Smooth muscle cell of the pulmonary artery (primary cell): ENCODE measurements at places on chromosomes 2 and 18. TPM values are rescaled to one million over a fixed set of nuclear protein-coding genes. Genes with fewer than 3 reads are reported as not detected.

The ASXL3 gene
- total RNA-seq = under 0.01 and 0.78 TPM in 2 replicates

The SETBP1 gene
- 3.3 and 5.5 TPM in 2 replicates for total RNA-seq

The ALPP gene
- total RNA-seq = not detected in 2 replicates

The GCKR gene
- total RNA-seq = 7.4 and 8.5 TPM in 2 replicates

The ELOA2 gene
- not detected in 2 replicates for total RNA-seq

The SMYD5 gene
- total RNA-seq = 23.3 and 29.3 TPM in 2 replicates

The EGR4 gene
- total RNA-seq = not detected in 2 replicates

The SERPINB3 gene
- total RNA-seq = 0.07 TPM in 1 of 2 replicates, not detected in the other

The DYSF gene
- total RNA-seq = 2.3 TPM in 2 replicates

The RDH14 gene
- 18.5 and 30.3 TPM in 2 replicates for total RNA-seq

The FSHR gene
- total RNA-seq = not detected in 2 replicates

The NDC80 gene
- 2.4 and 6.8 TPM in 2 replicates for total RNA-seq

The MFSD2B gene
- total RNA-seq = 0.03 and 0.13 TPM in 2 replicates

The HOXD4 gene
- 0.46 and 4.6 TPM in 2 replicates for total RNA-seq

The CDCA7 gene
- 0.83 and 2.3 TPM in 2 replicates for total RNA-seq

The IL36B gene
- not detected in 2 replicates for total RNA-seq

The PARD3B gene
- total RNA-seq = 13.6 and 14.7 TPM in 2 replicates

The APOB gene
- total RNA-seq = under 0.01 TPM in 1 of 2 replicates, not detected in the other

The RAB17 gene
- 0.78 and 0.83 TPM in 2 replicates for total RNA-seq

The TMEM247 gene
- not detected in 2 replicates for total RNA-seq

The ALPG gene
- not detected in 2 replicates for total RNA-seq

The TGOLN2 gene
- total RNA-seq = 201 and 256 TPM in 2 replicates

The ITGB6 gene
- 0.07 and 0.40 TPM in 2 replicates for total RNA-seq

The KIF1A gene
- 0.07 and 0.33 TPM in 2 replicates for total RNA-seq

The CNTNAP5 gene
- not detected in 2 replicates for total RNA-seq

The PLCD4 gene
- total RNA-seq = 2.0 and 2.5 TPM in 2 replicates

The IWS1 gene
- 27.2 and 28.5 TPM in 2 replicates for total RNA-seq

The SOX11 gene
- 0.03 and 0.52 TPM in 2 replicates for total RNA-seq

The C2orf81 gene
- total RNA-seq = 1.2 and 3.5 TPM in 2 replicates

The MEP1B gene
- total RNA-seq = 0.07 TPM in 1 of 2 replicates, not detected in the other

The LINC00305 gene
- not detected in 2 replicates for total RNA-seq

The ANTXR1 gene
- 89.3 and 121 TPM in 2 replicates for total RNA-seq

The C18orf32 gene
- total RNA-seq = 19.4 and 20.3 TPM in 2 replicates

The SLC4A5 gene
- total RNA-seq = 0.13 and 0.30 TPM in 2 replicates

The KIF3C gene
- total RNA-seq = 14.7 and 19.2 TPM in 2 replicates

The UGT1A8 gene
- total RNA-seq = 0.17 TPM in 1 of 2 replicates, not detected in the other

The C2orf42 gene
- 22.4 and 23.3 TPM in 2 replicates for total RNA-seq

The PLEKHA3 gene
- 10.9 and 11.0 TPM in 2 replicates for total RNA-seq

The ERCC3 gene
- total RNA-seq = 36.4 and 40.7 TPM in 2 replicates

The MOGAT1 gene
- total RNA-seq = not detected in 2 replicates
